ENCODE measurements at places on chromosomes 3 and 15. TPM values are rescaled to one million over a fixed set of nuclear protein-coding genes. Genes with fewer than 3 reads are reported as not detected.

- no peak for DNase-seq
These were observed 36.8 kb downstream of the CCDC191 start for GRCh38 chr3:114019486-114019885.

- no peak for DNase-seq
These were observed 21.2 kb downstream of the CRTC3 start for GRCh38 chr15:90550919-90551318.

DNA sequence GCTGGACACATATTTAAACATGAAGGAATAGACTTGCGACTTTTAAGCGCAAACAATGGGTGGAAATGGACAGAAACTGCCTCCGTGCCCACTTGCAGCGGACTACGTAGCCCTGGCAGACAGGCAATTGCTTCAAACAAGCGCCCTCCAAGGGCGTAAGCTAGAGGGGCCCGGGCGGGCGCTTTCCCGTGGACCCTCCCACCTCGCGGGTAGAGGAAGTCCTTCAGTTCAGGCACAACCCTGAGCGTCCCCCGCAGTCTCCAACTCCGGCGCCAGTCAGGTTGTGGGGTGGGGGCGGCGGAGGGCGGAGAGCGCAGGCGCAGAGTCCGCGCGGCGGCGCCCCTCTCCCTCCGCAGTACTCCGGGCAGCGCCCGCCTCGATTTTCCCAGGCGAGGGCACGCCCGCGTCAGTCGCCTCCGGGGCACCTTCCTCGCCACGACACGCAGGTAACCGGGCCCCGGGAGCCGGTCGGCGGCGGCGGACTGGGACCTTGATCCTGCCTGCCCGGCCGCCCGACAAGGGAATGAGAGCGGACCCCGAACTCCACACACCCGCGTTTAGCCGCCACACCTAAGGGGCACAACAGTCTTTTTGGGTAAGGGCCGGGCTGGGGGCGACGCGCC is at the start of gene SLC35G2:
SLC35G2 (plus strand) TSS at position 358 of the 623 bp plus-strand sequence. CDS start 35,335 bp downstream, outside the sequence.
- no peak for DNase-seq

GRCh38 chr15:39302936-39303335 is 277.9 kb upstream of the THBS1 start:
- DNase-seq: no peak

GRCh38 chr15:65410036-65410435 is 12.7 kb downstream of the IGDCC4 start:
- DNase-seq: peak; percentile 41

IVD gene
- total RNA-seq: 42.0 TPM

DLEC1 gene
- 0.17 TPM for total RNA-seq

Measured in chondrocyte (in vitro differentiated cells).